CD4-positive, alpha-beta memory T cell (primary cell): ENCODE measurements at places on chromosomes 2 and 18. TPM values are rescaled to one million over a fixed set of nuclear protein-coding genes. Genes with fewer than 3 reads are reported as not detected.

MYOM1 gene
- total RNA-seq, result 4.2 TPM

DNAH6 gene
- total RNA-seq, result 1.9 TPM

SERPINB10 gene
- not detected for total RNA-seq

CHN1 gene
- 3.7 TPM for total RNA-seq

UGT1A8 gene
- not detected for total RNA-seq

DNA sequence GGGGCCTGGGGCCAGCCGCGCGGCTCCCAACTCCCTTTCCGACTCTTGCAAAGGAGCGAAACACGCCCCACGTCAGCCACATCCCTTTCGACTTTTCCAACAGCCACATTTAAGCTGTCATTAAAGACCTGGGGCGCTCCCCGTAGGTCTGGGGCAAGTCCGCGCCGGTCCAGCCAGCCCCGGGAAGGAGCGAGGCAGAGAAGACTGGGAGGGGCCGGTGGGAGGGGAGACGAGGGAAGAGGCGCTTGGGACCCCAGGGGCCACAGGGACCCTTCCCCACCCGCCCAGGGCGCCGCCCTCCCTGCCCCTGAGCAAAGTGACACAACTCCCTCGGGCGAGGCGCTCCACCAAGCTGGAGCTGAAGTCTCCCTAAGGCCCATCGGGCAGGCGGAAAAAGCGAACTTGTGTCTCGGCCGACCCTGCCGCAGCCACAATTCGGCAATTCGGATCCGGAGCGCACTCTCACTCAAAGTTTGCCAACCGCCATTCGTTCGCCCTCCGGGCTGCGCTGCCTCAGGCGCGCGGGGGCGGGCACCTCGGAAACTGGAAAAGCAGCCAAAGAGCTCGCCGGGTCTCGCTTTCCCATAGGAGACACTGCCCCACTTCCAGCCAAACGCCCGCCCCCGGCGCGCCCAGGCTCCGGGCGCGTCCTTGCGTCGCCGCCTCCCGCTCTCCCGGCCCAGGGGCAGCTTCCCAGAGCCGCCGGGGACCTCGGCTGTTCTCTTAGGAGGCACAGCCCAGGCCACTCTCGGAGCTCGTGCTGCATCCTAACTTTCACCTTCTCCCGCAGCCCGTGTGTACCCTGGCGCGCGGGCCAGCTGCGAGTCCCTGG is 1.1 kb upstream of the KCTD1 start:
- DNase-seq, result peak; percentile 16

DNA sequence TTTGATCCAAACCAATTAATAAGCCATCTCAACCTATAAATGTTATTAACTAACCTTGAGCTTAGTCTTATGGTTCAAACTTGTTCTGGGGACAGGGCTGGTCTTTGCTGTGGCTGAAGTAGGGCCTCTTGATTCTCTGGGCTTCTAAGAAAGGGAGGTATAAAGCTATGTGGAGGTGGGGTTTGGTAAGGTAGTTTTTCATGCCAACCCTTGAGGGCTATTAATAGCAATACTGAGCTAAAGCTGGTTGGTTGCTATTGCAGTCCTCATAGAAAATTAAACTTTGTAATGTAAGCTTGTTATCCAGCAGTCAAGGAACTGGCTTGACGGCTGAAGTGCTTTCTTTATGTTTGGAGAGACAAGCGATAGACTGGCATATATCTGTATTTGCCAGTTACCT is 112.1 kb downstream of the RND3 start:
- DNase-seq, result no peak

DNA sequence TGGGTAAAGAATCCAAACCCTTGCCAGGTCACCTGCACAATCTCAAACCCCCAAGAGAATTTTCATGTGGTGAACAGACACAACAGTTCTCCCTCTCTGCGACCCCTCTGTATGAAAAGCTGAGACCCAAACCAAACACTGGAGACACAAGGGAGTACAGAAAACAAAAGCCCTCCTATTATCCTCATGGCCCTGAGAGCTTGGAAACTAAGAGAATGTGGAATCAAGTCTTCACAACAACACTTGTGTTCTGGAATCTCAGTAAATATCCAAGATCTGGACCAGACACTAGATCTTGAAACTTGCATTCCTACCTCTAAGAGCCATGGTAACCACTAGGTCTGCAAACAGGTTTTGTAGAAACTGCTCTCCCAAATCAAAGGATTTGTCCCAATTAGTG is 50.1 kb upstream of the CCDC150 start:
- DNase-seq, result no peak
